AML-193 (cell line): ENCODE measurements at places on chromosomes 7 and 10.

GRCh38 chr10:106320078-106320477 lies 844.4 kb downstream of the SORCS1 start:
- no peak for DNase-seq

DNA sequence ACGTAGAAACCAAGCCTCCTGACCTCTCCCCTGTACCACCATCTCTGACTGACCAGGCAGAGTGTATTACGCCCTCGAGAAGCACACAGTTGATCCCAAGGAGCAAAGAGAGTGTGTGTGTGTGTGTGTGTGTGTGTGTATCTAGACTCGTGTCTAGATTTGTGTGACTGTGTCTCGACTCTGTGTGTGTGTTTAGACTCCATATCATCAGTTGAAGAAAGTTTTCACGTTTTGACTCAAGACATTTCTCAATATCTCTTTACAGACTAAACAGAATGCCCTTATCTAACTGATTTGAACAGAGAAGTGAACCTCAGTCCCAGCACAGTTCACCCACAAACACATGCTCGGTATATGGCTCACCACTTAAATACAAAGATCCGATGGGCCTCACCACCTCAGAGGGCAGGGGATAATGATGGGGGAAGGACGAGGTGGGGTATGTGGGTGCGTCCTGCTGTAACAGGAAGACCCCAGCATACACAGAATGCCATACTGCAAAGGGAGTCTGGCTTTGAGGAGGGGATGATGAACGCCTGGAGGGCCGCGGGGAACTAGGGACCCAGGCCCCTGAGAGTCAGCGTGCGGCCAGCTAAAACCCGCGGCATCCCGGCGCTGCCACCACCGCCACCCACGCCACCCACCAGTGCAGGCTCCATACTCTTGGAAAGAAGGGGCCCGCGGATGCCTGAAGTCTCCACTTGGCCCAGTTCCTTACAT lies 780 bp downstream of the ALDH18A1 start:
- DNase-seq: peak; percentile 6

DNA sequence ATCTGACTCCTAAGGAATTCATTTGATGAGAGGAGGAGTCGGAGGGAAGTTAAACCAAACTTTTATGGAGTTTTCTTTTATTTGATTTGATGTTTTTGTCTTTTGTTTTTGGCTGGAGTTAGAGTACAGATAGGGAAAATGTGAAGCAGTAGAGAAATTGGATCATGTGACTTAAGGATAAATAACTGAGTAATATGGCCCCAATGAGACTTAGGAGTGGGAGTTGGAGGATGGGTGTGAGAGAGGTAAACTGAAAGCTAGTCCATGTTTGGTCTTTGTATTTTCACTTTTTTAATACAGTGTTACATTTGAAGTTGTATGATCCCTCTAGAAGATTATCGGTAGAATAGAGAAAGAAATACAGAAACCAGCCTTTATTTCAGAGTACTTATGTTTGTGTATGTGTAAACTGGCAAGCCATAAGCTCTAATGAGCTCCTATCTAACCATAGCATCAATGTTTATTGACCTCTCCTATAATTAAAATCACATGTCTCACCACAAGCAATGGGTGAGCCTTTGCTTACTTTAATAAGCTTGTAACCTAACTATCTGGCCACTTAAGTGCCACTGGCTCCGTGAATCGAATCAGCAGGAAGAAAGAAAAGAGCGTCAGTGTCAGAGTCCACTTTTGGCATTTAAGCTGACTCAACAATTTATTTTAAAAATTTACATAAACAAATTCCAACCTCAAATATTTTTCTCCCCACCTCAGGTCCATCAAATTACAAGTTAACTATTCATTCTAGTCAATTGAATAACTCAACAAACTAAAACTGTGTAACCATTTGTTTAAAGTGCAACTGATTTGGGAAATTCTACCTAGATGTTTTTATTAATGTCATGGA lies 113.8 kb downstream of the EPDR1 start:
- no peak for DNase-seq

GRCh38 chr7:36526863-36527548 lies 137.3 kb downstream of the ANLN start:
- no peak for DNase-seq

GRCh38 chr10:78411716-78412115 lies 378.1 kb downstream of the RPS24 start:
- DNase-seq: no peak

DNA sequence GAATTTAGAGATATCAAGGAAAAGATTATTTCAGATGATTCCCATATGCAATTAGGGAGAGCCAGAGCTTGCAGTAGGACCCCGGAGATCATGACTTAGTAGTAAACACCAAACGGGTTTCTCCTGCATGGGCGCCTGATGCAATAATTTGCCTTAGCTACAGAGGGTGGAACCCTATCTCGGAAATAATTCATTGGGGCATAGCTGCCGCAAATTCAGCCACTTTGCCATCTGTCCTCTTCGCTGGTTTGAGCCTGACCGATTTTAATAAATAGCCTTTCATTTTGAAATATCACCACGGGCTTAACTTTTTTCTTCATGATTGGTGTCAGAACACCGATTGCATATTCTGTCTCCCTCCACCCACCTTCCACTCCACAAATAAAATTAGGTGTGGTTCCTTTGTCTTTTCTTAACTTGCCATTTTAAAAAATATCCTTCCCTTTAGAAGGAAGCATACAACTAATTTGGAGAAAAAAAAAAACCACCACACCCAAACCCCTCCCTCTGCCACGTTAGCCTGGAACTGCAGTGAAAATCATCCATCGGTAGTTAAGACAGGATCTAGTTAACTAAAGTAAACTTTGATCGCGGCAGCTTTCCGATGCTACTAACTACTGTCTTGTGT lies 1.4 kb downstream of the GARS1 start:
- peak; percentile 32 for DNase-seq
